ENCODE measurements at places on chromosomes 11 and 22. TPM values are rescaled to one million over a fixed set of nuclear protein-coding genes. Genes with fewer than 3 reads are reported as not detected.

DNA sequence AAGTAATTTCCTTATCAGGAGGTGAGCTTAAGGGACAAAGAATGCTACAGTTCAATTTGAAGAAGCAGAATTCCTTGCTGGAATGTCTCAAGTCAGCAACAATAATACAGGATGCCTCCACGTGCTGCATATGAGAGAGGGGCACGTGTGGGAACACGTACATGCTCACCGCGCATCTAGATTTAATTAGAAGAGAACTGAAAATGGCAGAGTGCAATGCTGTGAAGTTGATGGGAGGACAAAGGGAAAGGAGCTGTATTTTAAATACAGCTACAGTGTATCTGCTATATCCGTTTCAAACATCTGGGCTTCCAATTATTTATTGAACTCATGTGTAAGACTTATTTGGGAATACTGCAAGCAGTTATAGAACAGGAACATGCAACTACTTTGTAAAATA is 328.7 kb downstream of the SOX6 start:
- no peak for DNase-seq

- DNase-seq = no peak
These were observed 6.7 kb upstream of the PPARA start for GRCh38 chr22:46143491-46144147.

- DNase-seq = no peak
These were observed at the start of gene TYMP for GRCh38 chr22:50529897-50530579. TSS of gene TYMP (minus strand) at chr22:50530012. CDS start at chr22:50529709, 303 bp downstream.

DNA sequence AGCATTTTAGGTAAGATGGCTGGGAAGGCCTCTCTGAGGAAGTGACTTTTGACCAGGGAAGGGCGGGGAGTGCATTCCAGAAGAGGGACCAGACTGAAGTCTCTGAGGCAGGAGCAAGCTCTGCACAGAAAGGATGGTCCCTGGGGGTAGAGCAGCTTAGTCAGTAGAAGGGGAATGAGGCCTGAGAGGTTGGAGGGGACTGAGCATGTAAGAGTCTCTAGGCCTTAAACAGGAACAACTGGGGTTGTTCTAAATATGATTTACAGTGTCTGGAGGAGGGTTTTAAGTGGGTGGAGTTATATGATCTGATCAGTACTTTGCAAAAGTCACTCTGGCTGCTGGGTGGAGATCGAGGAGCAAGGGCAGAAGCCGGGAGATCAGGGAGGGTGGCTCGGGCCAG is 31.7 kb upstream of the TEF start:
- DNase-seq = no peak

Gene HBB
- 133 TPM for polyA plus RNA-seq

Gene INS
- polyA plus RNA-seq = not detected

DNA sequence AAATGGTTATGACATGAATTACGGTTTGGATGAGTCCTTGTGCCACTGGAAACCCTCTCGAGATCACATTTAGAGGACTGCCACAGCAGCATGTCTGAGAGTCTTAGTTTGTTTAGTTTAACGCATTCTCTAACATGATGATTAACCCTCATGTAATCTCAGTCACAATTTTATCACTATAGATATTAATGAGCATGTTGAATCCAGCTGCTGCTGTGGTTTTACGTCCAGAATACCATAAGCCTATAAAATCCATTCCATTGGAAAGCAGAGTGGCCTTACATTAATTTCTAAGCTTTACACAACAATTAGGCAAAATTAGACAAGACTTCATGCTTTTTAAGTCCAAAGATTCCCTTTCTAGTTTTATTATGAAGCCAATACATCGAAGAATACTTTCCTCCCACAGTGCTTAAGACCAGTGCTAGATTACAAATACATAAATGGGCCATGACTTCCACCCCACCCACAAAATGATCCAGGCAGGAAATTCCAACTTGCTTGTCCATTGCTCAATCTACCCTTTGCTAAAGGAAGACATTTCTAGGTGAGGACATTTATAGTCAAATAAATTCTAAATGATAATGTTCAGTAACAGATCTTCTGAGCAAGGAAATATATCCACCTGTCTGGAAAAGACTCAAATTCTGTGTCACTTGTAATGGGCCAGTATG is 3.5 kb upstream of the ELMOD1 start:
- DNase-seq = no peak

All from renal pelvis (tissue), 12 donors.